Right ventricle myocardium superior (tissue), 1 donor: ENCODE measurements at places on chromosomes 4 and X. TPM values are rescaled to one million over a fixed set of nuclear protein-coding genes. Genes with fewer than 3 reads are reported as not detected.

DNA sequence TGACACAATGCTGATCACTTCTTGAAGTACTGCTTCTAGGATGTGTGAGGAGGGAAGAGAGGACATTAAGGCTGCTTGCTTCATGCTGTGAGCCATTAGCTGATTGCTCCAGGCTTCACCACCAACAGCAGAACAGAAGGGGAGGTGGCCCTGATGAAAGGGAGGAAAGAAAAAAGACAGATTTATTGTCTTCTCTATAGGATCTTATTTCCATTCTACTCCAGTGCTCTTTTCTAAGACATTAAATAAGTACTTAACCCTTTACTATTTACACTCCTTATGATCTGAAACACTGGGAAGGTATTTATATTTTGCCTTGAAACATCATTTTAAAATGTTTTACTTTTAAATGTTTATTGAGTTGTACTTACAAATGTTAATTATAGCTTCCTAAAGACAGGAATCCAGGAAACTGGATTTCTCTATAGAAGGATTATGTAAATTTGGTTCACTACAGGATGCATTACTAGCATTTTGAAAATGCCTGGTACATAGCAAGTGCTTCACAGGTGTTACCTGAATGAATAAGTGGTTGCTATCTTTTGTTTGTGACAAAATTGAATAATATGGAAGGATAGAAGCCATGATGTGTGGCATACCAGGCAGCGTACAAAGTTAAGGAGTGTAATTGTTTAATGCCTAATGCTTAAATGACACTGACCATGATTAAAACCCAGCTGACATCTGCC, 680.9 kb upstream of the ATOH1 start:
- no peak for DNase-seq

The STARD8 gene
- total RNA-seq = 10.5 TPM

The HTN1 gene
- not detected for total RNA-seq

The KIAA1210 gene
- not detected for total RNA-seq

- no peak for DNase-seq
These were observed 4.2 kb downstream of the TSPAN5 start for GRCh38 chr4:98653890-98654867.

The CLDN34 gene
- total RNA-seq = not detected

- DNase-seq = peak; percentile 30
These were observed 15.6 kb downstream of the MAEA start for GRCh38 chr4:1305261-1305711.

The CYTL1 gene
- not detected for total RNA-seq

The C4orf17 gene
- total RNA-seq = not detected

DNA sequence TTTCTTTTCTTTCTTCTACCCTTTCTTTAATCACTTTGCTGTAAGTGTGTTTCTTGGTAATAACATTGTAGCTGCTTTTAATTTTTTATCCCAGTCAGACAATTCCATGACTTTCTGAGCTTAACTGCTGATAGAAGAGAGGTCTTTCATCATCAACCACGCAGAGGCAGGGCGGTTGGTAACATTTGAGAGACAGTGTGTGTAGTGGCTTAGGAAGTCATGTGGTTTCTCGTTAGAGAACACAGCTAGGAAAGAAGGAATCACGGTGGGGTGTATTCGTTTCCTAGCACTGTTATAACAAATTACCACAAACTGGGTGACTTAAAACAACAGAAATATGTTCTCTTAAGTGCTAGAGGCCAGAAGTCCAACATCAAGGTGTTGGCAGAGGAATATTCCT, 11.5 kb downstream of the PRPS2 start:
- no peak for DNase-seq

The VEGFD gene
- 23.7 TPM for total RNA-seq

The DMP1 gene
- not detected for total RNA-seq

The ENPP6 gene
- total RNA-seq = not detected

DNA sequence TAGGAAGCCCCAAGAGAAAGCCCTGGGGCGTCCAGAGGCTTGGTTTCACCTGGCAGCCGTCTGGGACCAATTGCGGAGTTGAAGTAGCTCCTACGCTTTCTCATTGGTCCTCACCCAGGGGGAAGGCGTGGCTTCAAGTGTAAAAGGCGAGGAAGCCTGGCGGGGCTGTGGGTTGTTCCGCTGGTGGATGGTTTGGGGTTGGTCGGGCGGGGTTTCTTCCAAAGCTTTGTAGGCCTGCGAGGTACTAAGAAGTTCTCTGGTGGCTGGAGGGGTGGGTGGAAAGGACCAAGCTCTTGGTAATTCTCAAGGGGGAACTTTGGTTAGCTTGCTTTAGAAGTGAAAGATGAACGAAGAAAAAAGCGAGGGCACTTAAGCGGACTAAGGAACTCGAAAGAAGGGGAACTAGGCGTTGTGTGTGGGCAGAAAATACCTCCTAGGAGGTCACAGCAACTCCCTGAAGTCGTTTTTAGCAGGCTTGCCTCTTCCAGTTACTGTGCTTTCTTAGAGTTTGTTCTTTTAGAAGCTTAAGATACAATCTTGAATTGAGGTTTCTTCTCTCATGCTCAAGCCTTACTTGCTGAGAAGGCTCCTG, 36.6 kb downstream of the CCNG2 start:
- DNase-seq = peak; percentile 76

- no peak for DNase-seq
These were observed 276.8 kb downstream of the ZNF674 start for GRCh38 chrX:46268412-46268811.

The GAR1 gene
- 7.7 TPM for total RNA-seq

The XPNPEP2 gene
- total RNA-seq = 0.73 TPM

DNA sequence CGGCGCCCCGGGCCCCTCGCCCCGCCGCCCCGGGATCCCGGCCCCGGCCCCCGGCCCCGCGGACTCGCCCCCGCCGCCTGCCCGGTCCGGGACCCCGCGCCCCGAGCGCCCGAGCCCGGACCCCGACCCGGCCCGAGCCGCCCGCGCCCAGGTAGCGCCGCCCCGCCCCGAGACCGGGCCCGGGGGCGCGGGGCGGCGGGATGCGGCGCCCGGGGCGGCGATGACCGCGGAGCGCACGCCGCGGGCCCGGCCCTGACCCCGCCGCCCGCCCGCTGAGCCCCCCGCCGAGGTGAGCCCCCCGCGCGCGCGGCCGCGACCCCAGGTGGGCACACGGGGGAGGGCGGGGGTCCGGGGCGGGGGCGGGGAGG, 224 bp downstream of the FGFRL1 start:
- DNase-seq = no peak

The GIMD1 gene
- total RNA-seq = not detected

The LRIT3 gene
- total RNA-seq = not detected

- DNase-seq = no peak
These were observed 532.8 kb downstream of the FAT4 start for GRCh38 chr4:125847518-125847917.

The RTL3 gene
- 0.08 TPM for total RNA-seq

DNA sequence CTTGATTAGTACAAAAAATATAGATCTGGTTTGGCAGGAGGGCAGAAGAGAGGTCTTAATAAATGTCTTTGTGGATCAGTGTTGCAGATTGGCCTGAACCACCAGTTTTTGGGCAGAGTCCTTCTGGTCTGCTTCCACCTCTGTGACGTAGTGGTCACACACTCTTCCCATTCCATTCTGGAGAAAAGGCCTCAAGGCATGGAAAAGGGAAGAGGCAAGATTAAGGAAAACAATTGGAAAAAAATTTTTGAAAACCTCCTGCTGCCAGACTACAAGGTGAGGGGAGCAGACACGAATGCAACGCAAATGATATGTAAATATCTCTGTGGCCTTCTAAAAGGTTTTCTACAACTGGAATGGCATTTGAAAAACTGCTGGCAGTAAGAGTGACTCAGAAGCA, 24.3 kb upstream of the FAM47C start:
- DNase-seq = no peak

DNA sequence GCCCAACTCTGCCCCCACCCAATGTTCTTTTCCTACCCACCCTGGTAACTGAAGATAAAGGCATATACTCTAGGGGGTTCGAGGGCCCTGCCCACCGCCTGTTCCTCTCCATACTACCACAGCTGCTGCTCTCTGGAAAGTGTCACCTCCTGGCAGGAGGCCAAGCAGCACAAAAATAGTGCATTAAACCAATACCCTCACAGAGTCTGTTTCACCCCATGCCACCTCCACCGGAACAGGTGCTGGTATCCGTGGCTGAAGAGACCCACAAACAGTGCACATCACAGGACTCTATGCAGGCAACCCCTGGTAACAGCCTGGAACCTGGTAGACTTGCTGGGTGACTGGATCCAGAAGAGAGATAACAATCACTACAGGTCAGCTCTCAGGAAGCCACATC, 85.1 kb upstream of the CTSO start:
- DNase-seq = no peak

The SMR3B gene
- total RNA-seq = not detected

The BBS12 gene
- total RNA-seq = 4.9 TPM

The FLNA gene
- total RNA-seq = 216 TPM

DNA sequence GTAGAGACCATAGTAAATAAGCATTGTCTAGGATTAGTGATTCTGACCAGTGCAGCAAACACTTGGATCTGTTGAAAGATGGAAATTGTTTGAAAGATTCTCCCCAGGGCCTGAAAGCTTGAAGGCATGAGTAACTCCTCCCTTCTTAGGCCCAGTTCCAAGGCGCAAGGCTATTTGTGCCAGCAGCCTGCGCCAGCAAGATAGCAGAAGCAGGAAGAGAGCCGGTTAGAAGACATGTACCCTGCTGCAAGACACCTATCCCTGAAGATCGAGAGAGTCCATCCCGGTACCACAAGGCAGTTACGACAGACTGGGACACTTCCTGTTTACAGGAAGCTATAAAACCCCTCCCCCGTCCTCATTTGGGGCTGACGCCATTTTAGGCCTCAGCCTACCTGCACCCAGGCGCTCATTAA, 72.4 kb upstream of the JADE1 start:
- DNase-seq = peak; percentile 48

DNA sequence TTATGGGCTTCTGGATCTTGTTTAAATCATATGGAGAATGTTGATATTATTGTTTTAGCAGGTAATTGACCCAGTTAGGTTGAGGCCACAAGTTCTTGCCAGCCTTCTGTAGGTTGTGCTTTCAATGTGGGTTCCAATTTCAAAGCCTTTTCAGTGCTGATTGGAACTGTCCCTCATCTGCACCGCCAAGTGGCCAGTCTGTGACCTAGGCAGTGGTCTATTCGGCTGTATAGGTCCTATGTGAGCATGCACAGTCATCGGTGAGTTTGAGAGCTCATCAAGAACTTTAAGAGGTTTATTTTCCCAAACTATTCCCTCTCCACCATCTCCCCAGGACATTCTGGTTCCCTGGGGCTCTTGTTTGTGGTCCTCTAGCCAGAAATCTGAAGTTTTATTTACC, 35.7 kb downstream of the DDX53 start:
- no peak for DNase-seq

The DCUN1D4 gene
- total RNA-seq = 35.2 TPM

DNA sequence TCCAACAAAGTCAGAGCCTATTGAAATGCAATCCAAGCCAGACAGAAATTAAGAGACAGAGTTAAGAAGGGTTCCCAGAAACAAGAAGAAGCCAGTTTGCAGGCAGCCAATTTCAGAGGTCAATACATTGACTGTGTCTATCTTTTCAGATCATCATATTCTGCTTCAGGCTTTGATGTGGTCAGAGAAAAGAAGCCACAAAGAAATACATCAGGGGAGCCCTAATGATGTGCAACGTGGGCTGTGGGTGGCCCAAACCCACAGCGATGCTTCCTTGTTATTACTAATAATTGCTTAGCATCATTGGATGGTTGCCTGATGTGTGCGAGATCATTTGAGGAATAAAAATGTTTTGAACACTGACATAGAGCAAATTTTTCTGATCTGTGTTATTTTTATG, 99.0 kb upstream of the DUSP21 start:
- DNase-seq = no peak

GRCh38 chrX:46601283-46601682, 27.7 kb downstream of the CHST7 start:
- DNase-seq = no peak

The SMIM9 gene
- total RNA-seq = not detected

DNA sequence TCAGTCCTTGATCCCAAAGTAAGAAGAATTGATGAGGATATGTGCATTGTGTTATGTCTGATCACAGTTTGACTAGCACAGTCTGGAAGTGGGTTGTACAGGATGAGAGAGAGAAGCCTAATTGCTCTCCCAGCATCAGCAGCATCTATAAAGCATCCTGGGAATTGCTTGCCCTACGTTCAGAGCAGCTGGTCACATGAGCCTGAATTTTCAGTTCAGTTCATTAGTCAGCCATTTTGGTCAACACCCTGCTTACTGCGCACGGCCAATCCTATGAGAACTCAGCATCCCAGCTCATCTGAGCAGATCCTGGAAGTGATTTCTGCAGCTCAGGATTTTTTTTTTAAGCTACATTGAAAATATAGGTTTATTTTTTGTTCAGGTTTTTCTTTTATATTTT, at the start of gene RUFY3:
Gene RUFY3 (plus strand): TSS at position 218 of the 400 bp plus-strand sequence. CDS start 610 bp downstream, outside the sequence.
- no peak for DNase-seq

GRCh38 chrX:24668111-24668510, 21.0 kb upstream of the PCYT1B start:
- DNase-seq = no peak

DNA sequence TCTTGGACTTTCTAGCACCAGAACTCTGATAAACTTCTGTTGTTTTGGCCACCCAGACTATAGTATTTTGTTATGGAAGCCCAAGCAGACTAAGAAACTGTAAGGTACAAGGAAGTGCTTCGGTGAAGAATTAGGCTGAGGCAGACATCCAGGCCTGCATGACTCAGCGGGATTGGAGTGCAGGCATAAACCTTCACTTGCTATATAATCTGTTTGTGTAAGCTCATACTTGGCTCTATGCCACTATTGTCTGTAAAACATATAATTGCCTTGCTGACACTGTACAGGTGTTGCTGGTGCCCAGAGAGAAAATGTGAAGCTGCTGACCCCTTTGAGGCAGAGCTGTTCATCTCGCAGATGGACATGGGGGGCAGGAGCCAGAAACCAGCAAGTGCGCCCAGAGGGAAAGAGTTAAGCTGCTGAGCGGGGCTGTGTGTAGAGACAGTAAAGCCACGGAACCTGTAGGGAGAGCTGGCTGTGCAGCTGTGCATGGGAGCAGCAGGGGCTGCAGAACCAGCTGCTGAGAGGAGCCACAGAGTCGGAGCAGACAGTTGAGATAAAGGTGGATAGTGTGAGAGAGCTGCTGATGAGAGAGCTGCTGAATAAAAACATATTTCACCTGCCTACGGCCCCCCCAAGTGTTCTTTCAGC, 96.2 kb downstream of the RBM46 start:
- no peak for DNase-seq

DNA sequence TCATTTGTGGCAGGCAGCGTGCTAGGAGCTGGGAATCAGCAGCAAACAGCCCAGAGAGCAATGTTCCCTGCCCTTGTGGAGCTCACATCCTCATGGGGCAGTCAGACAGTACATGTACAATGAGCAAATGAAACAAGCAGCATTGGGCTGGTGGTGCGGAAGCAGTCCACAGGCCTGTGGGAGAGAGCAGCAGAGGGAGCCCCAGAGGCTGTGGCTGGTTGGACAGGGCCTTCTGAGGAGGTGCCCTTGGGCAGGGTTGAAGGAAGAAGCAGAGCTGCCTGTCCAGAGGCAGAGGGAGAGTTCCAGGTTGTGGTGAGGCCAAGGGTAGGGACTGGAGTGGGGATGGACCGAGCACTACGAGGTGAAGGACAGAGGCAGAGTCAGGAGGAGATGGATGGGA, 22.5 kb downstream of the MMGT1 start:
- DNase-seq = no peak

The CDKL5 gene
- total RNA-seq = 8.5 TPM
